ENCODE measurements at places on chromosomes 3 and 15.

DNA sequence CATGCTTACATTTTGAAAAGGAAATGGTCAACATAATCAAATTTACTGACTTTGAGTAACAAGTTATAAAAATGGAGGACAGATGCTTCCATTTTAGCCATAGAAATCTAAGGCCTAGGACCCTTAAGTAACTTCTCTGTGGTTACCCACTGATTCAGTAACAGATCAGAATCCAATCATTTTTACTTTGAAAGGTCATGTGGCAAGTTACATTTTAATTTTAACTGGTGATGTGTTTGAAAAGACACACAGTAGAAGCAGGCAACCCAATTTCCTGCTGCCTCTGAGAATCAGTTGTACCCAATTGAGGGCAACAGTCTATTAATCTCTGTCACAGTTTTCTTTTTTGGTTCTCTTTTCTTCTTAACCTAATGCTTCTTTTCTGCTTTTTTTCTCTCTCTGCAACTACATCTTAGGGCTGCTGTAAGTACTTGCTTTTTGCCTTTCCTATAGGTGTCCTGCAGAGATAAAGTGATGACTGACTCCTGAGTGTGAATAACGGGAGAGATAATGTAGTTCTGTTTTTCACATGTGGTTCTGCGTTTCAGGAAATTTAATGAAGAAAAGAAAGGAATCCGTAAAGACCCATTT, 3.3 kb downstream of the ZWILCH start:
- DNase-seq, result no peak

GRCh38 chr3:39332525-39332924, 3.0 kb downstream of the CCR8 start:
- DNase-seq, result no peak

DNA sequence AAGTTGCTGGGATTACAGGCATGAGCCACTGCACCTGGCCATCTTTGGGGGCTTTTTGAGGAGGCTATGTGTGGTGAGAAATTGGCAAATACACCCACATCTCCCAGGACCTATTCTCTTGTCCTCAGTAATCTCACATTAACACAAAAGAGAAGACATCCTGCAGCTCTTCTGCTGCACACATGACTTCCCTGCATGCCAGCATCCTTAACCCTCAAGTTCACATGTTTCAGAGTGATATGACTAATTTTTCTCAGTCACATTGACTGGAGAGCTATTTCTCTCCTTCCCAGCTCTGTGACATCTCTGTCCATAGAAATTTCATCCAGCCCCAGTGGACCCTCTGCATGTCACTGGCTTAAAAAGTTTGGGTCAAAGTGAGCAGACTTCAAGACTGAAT, 1.9 kb upstream of the SKIC8 start:
- no peak for DNase-seq

DNA sequence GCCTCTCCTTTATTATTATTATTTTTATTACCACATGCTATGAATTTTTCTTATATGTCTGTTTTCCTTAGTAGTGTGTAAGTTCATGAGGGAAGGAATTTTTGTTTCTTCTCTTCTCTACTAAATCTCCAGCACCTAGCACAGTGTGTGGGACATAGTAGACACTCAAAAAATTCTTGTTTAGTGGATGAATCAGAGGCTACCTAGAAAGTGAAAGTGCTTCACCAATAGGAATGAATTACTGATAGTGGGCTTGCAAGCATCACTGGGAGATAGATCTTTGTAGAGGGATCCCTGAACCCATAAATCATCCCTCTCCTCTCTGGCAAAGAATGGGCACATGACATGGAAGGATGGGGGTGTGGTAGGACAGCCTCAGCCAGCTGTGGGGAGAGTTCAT, 8.5 kb downstream of the SPTBN5 start:
- DNase-seq, result no peak

DNA sequence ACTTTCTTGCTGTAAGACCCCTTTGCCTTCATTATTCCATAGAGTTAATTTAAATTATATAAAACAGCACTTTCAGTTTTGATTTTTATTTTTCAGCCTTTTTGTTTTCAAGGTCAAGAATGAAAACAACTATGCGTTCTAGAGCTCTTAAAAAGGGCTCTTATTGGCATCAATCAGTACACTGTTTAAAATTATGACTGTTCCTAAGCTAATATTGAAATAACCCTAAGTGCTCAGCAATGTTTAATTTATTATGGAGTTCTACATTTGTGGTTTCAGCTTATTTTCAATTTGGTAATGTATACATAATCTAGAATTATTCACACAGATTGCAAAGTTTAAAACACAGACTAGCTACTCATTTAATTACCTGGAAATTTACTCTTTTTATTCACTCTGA, 179.4 kb downstream of the MBNL1 start:
- no peak for DNase-seq

DNA sequence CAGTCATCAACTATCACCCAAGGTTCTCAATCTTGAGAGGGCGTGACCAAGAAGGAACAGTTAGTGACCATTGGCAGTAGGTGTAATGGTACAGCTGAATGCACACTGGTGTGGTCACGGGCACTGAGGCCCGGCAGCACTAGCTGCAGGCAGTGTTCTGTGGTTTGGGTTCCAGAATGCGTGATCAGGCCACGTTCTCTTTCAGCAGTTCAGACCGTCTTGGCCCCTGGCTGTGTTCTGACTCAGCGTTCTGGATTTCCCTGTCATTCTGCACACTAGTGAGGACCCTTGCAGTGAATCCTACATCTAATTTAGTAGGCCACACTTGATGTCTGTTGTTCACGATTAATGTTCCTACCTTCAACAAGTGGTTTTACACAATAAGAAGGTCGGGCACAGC, 220.5 kb upstream of the SLCO3A1 start:
- DNase-seq, result no peak

- DNase-seq, result peak; percentile 69
These were observed 36.4 kb downstream of the EPHB3 start for GRCh38 chr3:184597829-184598573.

Data from breast epithelium (tissue), 4 donors.